NCI-H187 treated with DMSO at 0.1 percent for 48 hours (cell line): ENCODE measurements at places on chromosomes 2 and 18.

DNA sequence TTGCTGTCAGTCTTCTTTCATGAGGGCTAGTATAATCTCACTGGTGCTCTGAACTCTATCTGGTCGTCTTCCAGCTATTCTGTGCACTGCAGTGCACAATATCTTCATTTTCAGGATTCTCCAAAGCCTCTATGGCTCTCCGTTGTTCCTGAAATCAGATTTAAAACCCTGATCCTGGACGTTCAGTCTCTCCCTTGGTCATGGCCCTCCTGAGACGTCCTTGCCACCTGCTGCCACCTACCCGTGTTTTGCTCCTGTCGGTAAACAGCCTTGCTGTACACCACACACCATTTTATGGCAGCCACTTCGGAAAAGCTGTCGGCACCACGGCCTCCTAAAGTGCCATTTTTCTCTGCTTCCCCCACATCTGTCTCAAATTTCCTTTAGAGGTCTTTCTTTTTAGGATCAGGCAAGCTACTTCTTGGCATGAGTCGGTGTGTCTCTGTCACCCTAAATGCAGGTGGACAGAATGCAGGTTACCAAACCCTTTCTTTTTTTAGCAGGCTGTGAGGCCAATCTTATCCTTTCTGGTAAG, 170.0 kb downstream of the HRH4 start:
- no peak for DNase-seq

DNA sequence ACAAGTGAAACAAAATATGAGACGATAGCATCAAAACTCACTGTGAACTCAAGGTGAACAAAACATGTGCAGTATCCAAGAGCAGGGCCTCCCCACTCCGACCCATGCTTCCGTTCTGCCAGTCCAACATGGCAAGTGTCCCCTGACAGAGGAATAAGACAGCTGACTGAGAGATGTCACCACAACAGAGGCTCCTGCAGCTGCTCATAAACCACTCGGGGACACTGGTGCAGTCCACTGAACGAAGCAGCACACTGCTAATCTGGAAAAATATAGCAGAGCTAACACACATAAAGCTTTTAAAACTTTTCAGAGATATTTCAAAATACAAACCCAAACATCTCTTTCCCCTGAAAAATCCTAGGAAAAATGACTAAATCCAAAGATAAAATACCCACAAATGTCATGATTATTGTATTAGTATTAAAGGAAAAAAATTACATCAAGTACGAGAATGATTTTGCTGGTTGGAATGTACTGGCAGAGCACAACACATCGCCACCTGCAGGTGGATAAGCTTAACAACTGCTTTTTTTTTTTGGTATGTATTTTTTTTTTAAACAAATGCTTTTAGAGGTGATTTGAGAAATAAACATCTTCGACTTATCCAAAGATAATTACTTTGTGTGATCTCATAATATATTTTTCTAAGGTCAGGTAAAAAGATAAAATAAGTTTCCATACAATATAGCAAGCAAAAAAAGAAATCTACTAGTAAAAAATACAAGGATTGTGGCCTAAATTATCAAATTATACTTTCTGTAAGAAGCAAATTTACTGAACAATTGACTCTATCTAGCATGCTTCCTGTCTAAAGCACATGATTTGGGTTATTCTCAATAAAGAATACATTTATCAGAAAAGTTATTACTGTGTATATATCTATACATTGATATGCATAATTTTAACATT, 18.6 kb downstream of the THADA start:
- DNase-seq = no peak

DNA sequence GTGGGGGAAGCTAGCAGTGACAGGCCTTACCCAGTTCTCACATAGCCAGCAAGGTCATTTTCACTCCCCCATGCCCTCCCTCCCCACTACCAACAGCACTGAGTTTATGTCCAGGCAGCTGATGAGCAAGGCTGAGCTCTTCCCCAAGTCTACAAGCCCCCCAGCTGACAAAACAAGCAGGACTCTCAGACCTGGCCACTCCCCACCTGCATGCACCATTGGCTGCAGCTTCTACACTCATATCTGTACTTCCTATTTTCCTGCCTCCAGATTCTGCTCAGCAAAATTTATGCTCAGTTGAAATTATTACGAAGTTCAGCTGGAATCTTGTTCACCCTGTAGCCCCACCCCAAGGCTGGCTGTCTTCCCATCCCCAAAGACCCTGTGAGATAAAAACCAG, 339.3 kb downstream of the ARL6IP6 start:
- no peak for DNase-seq

GRCh38 chr2:142725386-142725785, 152.1 kb upstream of the KYNU start:
- DNase-seq = no peak

DNA sequence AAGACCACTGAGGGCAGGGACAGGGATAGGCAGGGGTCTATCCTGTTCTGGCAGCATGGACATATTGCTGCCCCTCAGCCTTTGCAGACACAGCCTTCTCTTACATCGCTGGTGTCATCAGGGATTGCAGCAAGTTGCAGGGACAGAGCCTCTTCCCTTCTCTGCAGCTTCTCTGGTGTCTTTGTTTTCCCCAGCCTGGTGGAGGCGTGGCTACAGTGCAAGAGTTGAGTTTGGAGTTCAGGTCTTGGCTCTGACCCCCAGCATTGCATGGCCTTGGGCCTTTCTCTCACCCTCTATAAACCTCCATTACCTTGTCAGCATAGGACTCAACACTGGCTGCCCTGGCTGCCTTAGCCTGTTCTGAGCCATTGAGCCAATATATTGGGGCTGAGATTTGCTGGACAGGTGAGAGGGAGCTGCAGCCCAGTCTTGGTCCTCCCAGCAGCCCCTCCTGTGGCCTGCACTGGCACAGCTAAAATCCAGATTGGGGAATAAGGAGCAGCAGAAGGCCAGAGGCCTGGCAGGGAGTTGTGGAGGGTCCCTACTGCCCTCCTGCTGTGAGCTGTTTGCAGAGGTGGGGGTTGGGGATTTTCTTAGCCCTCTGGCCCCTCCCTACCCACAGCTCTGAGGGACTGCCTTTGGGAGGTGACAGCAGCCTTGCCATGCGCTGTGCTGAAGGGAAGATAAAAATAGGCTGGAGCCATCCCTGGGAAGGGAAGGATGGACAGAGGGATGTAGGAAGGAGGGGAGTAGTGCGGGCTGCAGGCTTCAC, 22.8 kb downstream of the EHD3 start:
- no peak for DNase-seq

GRCh38 chr2:238601433-238602222, 174.9 kb downstream of the ASB1 start:
- no peak for DNase-seq

- no peak for DNase-seq
Observed at GRCh38 chr2:131542438-131543384, 15.0 kb downstream of the CCDC74A start.

- DNase-seq = no peak
Observed at GRCh38 chr2:104768694-104769093, 85.2 kb upstream of the POU3F3 start.

DNA sequence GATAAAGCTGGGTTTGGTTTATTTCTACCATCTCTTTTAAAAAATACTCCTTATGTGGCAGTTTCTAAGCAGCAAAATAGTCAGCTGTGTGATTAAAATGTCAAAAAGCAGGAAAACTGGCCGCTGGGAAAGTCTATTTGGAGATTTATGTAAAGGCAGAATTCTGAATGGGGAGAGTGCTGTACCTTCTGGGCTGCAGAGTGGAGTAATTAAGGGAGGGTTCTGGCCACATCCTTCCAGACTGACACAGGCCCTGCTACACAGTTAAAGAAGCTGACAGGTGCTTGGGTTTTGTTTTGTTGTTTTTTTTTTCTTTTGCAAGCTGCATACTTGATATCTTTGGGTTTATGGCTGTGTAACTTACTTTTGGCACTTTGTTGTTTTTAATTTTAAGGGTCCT, 157.2 kb downstream of the WDSUB1 start:
- DNase-seq = no peak
